ENCODE measurements at places on chromosomes 7 and 10.

- H3K27ac ChIP-seq = no peak overlapping the region
- peaks cover 34% of the 10 kb centered on the region for H3K27me3 ChIP-seq
- peaks cover 3% of the 10 kb centered on the region for H3K36me3 ChIP-seq
- no peak for DNase-seq
Measured at GRCh38 chr7:80916770-80917741, 1.8 kb downstream of the SEMA3C start.

- peaks cover 14% of the 10 kb centered on the region for H3K4me1 ChIP-seq
- no peak overlapping the region for H3K4me3 ChIP-seq
- H3K27me3 ChIP-seq = no peaks in the 10 kb centered on the region
Measured at GRCh38 chr7:130394421-130395195, 14.3 kb downstream of the CPA1 start.

DNA sequence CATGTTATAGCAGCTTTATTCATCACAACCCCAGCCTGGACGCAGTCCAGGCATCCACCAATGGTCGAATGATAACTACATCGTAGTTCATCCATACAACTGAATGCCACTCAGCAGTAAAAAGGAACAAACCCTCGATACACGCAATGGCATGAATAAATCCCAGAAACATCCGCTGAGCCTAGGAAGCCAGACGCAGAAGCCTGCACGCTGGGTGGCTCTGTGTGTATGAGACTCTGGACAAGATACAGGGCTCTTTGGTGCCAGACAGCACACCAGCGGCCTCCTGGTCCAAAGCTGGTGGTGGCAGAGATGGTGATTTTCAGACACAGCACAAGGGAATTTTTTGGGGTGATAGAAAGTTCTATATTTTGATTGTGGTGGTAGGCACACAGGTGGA, 10.0 kb upstream of the CRYGN start:
- H3K4me1 ChIP-seq = peaks cover 13% of the 10 kb centered on the region
- H3K27ac ChIP-seq = no peak overlapping the region
- no peaks in the 10 kb centered on the region for H3K36me3 ChIP-seq
- DNase-seq = no peak
- H3K27me3 ChIP-seq = peaks cover 15% of the 10 kb centered on the region

DNA sequence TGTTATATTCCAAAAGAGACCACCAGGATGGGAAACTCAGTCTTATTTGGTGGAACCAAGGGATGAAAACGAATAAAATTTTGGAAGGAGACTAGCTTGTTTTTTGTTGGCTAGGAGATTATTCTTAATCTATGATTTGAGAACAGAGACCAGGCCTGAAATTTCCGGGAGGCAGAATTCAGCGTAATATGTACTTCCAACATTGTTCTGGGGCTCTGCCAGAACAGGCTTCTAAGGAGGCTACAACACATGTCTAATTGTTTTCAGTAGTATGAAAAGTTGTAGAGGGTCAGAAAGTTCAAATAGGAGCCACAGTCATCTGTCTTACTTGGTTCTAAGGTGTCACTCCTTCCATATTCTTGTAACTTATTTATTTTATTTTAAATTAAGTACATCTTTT, 1.7 kb downstream of the DDX21 start:
- no peaks in the 10 kb centered on the region for H3K27me3 ChIP-seq
- peak overlapping the region; percentile 99 for H3K4me3 ChIP-seq
- peaks cover 47% of the 10 kb centered on the region for H3K36me3 ChIP-seq
- no peak for DNase-seq

- DNase-seq = peak; percentile 60
- H3K27ac ChIP-seq = peak overlapping the region; percentile 67
- H3K4me3 ChIP-seq = peak overlapping the region; percentile 7
- H3K27me3 ChIP-seq = peaks cover 79% of the 10 kb centered on the region
- no peaks in the 10 kb centered on the region for H3K36me3 ChIP-seq
Measured at GRCh38 chr10:125064681-125065492, 95.5 kb downstream of the CTBP2 start.

DNA sequence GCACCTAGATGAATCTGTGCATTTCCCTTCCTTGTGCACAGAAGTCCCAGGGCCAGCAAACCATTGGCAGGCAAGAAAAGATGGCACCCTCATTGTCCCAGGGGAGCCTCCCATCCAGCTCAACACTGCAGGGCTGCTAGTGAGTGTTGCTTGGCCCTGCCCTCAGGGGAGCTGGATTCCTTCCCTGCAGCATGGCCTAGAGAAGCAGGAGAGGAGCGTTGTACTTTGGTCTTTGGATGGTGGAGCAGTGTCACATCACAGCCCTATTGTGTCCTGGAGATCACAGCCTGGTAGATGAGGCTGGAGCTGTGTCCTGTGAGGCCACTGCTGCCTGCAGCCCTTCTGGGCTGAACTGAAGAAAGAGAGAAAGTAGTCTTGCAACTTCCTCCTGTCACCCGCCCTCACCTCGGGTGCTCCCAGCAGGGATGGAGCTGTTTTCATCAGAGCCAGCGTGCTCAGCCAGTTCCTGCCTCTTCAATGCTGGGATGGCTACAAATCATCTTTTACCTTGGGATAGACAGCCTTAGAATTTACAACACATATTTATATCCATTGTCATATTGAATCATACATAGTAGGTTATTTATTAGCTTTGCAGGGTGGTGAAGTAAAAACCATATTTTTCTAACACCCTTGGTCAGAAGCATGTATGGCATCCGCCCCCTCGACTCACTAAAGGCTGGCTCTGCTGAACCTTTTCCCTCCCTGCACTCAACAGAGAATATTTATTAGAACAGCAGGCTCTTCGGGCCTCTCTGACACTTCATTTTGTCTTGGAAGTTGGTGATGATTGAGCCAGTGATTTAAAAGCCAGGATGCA, 43.1 kb upstream of the FAM180A start:
- no peak overlapping the region for H3K4me3 ChIP-seq
- H3K27ac ChIP-seq = no peak overlapping the region
- no peak for DNase-seq
- no peaks in the 10 kb centered on the region for H3K36me3 ChIP-seq

DNA sequence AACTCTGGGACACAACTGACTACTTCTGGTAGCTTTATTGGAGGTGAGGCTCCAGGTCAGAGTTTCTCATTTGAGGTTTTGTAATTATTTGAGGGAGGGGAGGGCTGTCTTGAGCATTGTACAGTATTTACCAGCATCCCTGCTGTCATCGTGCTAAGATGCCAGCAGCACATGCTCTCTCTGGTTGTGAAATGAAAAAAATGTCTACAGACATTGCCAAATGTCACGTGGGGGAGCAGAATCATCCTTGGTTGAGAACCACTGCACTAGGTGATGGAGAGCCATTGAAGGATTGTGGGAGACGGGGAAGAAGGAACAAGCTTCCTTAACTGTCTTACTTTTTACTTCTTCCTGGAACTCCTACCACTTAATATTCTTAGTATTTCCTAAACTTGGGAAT, 5.0 kb downstream of the SEPTIN7 start:
- peak overlapping the region; percentile 81 for H3K27ac ChIP-seq
- DNase-seq = no peak
- H3K27me3 ChIP-seq = no peaks in the 10 kb centered on the region
- H3K36me3 ChIP-seq = peaks cover 39% of the 10 kb centered on the region
- peak overlapping the region; percentile 29 for H3K4me3 ChIP-seq
- H3K4me1 ChIP-seq = peaks cover 75% of the 10 kb centered on the region

DNA sequence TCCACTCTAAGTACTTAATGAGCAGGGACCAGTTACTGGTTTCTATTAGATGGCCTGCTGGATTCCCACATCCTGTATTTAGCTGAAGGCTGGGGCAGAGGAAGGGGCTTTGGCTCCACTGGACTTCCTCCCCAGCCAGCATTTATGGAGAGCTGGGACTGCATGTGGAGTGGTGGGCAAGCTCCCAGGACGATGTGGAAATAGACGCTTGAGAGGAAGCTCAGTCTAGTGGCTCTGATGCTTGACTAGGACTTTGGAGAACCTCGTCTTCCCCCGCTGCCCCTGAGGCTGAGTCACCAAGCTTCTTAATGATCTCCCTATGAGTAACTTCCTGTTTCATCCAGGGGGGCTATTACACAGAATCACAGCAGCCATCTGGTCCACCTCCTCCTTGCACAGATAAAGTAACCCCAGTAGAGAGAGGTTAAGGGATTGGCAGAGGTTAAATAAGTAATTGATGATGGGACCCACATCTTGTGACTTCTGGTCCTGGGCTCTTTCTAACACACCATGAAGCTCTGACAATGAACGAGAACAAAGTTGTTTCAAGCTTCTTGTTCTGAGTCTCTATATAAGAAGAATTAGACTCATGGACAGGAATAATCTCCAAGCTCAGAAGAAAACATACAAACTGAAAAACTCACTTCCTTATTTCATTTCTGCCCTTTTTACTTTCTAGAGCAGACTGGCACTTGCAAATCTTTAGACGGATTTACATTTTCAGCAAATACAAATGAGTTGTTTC, 126.2 kb downstream of the PRPF18 start:
- peak overlapping the region; percentile 95 for H3K27ac ChIP-seq
- no peaks in the 10 kb centered on the region for H3K36me3 ChIP-seq
- peaks cover 3% of the 10 kb centered on the region for H3K27me3 ChIP-seq
- peak overlapping the region; percentile 77 for H3K4me3 ChIP-seq

- no peaks in the 10 kb centered on the region for H3K36me3 ChIP-seq
- no peak for DNase-seq
- no peak overlapping the region for H3K27ac ChIP-seq
- H3K4me3 ChIP-seq = no peak overlapping the region
- peaks cover 11% of the 10 kb centered on the region for H3K27me3 ChIP-seq
- no peaks in the 10 kb centered on the region for H3K4me1 ChIP-seq
Measured at GRCh38 chr10:18226336-18226735, 86.1 kb downstream of the CACNB2 start.

GRCh38 chr7:3259711-3260400, 41.2 kb upstream of the SDK1 start:
- no peak overlapping the region for H3K27ac ChIP-seq
- H3K4me3 ChIP-seq = no peak overlapping the region
- no peaks in the 10 kb centered on the region for H3K36me3 ChIP-seq
- no peak for DNase-seq

DNA sequence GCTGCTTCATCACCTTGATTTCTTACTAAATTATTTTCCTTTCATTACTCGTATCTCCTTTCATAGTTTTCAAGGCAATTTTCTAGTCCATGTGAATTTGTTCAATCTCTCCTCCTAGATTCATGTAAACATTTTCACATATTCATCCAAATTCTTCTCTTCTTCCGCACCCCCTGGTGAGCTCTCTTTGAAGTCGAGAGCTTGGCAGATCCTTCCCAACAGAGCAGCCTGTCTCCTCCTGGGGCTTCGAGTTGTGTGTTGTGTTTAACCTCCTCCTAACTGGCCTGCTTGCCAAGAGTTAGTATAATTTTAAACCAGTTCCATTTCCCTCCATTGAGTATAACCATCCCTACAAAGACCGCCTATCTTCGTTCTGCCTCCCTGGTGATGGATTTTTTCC, 272.4 kb upstream of the CELF2 start:
- H3K27me3 ChIP-seq = peaks cover 6% of the 10 kb centered on the region
- no peak for DNase-seq
- no peak overlapping the region for H3K4me3 ChIP-seq
- peaks cover 3% of the 10 kb centered on the region for H3K36me3 ChIP-seq
